Activated T-cell treated with anti-CD3 and anti-CD28 coated beads, Interleukin-2, amount 50 U/mL, for 4 hours (primary cell): ENCODE measurements at places on chromosomes 11 and 22. TPM values are rescaled to one million over a fixed set of nuclear protein-coding genes. Genes with fewer than 3 reads are reported as not detected.

DNA sequence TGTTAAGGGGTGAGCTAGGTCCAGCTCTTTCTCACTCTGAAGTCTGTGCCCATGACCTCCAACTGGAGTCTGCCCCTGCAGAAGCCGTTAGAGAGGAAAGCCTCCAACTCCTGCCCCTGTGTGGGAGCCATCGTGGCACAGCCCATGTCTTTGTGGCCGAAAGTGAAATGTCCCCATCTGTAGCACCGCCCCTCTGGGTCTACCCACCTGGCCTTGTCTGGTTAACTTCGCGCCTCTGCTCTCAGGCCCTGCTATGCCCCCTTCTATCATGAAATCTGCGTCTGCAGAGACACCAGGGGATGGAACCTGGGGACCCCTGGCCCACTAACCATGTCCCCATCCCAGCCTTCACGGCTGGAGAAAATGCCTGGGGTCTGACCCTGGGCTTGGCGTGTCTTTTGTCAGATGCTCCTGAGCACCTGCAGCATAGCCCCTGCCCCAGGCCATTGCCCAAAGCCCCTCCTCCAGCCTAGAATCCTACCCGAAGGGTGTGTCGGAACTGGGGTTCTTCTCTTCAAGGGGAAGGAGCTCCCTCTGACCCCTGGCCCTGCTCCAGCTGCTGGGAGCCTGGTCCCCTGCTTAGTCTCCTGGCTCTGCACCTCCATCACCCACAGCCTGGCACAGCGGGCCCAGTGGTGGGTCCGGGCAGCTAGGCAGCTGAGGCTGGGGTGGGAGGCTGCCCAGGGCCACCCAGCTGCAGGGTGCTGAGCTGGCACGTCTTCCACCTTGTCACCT, 35.8 kb upstream of the HMOX1 start:
- DNase-seq: no peak

GRCh38 chr11:134508219-134508990, 96.4 kb upstream of the B3GAT1 start:
- no peak for DNase-seq

GRCh38 chr11:57901278-57901677, 122.4 kb upstream of the OR9Q1 start:
- DNase-seq: no peak

DNA sequence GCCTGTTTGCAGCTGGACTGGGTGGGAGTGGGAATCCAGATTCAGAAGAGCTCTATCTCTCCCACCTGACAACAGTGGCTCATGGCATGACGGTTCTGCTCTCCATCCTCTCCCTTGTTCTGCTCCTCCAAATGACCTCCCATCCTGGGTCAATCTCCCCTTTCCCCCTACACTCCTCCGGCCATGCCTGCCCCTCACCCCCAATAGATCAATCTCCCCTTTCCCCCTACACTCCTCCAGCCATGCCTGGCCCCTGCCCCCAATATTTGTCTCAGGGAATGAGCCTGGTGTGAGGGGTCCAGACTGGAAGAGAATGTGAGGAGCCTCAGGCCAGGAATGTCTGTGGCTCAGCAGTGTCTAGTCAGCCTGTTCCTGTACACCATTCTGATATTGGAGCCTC, 30.9 kb upstream of the RIC3 start:
- no peak for DNase-seq

ART1 gene
- total RNA-seq: not detected

ARHGAP20 gene
- total RNA-seq: 0.08 TPM

DNA sequence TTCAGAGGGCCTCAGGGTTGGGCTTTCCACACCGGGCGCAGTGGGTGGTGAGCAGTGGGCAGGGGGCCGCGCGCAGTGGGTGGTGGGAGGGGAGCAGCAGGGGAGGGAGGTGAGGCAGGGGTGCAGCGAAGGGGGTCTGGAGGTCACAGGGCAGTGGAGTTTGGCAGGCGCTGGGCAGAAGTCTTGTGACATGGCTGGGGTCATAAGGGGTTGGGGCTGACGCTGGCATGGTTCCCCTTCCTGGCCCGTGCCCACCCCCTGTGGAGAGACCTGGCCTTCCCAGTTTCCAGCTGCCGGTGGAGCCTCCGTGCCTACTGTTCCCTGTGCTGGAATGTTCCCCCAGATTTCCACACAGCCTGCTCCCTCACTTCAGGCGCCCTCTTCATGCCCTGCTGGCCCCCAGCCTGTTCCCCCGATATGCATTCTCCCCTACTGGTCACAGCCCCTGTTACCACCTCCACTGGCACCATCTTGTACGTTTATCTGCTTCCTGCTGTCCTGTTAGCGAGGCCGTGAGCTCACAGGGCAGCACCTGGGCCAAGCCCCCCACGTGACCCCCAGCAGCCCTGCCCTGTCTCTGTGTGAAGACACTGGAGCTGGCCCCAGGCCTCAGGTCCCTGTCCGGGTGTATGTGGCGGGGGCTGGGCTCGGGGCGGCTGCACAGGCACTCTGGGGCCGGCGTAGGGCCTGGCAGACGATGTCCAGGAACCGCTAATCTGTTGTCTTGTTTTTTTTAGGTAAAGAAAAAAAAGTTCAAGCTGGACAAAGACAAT, 111.6 kb downstream of the KCNQ1OT1 start:
- DNase-seq: no peak

DNA sequence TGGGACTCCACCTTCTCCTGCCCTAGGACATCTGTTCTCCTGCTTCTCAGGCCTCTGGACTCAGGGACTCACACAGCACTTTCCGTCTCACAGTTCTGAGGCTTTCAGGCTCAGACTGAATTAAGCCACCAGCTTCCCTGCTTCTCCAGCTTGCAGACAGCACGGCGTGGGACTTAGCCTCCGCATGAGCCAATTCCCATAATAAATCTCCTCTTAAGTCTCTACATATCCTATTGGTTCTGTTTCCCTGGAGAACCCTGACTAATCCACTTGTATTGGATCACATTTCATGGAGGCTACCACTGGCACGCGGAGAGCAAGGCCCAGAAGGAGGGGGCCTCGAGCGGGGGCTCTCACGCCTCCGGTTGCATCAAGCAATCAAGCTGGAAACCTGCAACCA, 1313.6 kb downstream of the TBC1D22A start:
- no peak for DNase-seq

SMTNL1 gene
- not detected for total RNA-seq

DUSP8 gene
- 6.0 TPM for total RNA-seq

AMOTL1 gene
- 0.69 TPM for total RNA-seq

CRYBA4 gene
- not detected for total RNA-seq

- DNase-seq: no peak
These were observed 41.7 kb upstream of the BLID start for GRCh38 chr11:122157653-122158161.

USP2 gene
- 0.19 TPM for total RNA-seq

DNA sequence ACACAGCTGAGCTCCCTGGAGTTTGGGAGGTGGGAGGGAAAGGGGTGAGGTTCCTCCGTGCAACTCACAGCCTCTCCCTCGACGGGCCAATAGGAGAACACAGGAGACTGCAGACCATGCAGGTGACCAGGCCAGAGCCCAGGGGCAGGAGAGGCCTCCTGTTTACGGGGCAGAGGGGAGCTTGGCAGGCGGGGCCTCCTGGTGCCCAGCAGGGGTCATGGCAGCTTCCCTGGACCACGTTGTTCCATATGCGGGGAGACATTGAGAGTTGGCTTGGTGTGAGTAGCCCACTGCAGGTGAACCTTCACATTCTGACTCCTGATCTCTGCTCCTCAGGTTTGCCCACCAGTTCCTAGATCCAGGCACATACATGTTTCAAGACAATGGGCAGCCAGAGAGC, 19.3 kb upstream of the XKR3 start:
- DNase-seq: no peak

OR4D5 gene
- total RNA-seq: not detected

DNA sequence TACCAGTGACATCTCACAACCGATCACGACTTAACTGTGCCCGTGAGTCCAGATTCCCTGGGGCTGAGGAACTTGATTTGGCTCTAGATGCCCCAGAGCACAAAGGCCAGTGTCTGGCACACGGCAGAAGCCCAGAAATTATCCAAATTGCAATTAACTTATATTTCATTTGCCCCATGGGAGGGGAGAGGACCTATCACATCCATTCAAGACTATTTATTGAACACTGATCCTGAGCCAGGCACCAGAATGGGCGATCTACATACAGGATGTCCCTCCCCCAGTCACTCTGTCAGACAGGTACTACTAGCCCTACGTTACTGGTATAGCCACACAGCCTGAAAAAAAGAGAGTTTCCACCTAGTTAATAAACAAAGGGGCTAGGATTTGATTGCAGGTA, 5.1 kb downstream of the DNAL4 start:
- no peak for DNase-seq

TMEM258 gene
- total RNA-seq: 143 TPM

MS4A6E gene
- not detected for total RNA-seq

- no peak for DNase-seq
These were observed 63.3 kb downstream of the DGCR2 start for GRCh38 chr22:19058713-19059451.

GRCh38 chr22:17773606-17774205, 563 bp downstream of the BID start:
- peak; percentile 57 for DNase-seq

TYR gene
- not detected for total RNA-seq

DNA sequence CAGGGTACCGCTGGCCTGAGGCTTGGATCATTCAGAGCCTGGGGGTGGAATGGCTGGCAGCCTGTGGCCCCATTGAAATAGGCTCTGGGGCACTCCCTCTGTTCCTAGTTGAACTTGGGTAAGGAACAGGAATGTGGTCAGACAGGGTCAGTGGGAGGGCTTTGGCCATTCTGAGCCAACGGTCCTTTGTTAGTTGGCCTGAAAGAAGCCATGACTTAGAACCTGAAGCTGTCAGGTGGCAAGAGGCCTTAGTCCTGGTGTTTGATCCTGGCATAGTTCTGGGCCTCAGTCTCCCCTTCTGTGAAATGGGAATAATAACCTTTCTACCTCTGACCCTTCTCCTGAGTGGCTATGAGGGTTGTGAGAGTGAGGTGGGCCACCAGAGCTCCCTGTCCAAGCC, 8.3 kb downstream of the PGAP2 start:
- DNase-seq: no peak

INS gene
- not detected for total RNA-seq

DNA sequence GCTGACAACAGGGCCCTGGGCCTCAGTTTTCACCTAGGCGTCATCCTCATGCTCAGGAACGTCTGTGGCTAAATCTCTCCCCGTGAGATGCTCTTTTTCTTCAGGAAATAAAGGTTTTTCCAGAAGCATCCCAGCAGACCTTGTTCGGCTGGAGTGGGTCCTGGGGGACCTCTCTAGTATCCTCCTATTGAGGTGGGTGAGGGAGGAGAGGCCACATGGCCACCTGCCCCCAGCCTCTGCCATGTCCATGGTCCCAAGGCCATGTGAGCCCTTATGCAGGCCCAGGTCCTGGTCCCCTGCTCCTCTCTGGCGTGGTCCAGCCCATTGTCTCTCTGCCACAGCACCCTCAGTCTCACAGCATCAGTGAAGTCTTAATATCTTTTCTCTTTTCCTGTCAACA, 22.0 kb downstream of the ALG12 start:
- no peak for DNase-seq

DNA sequence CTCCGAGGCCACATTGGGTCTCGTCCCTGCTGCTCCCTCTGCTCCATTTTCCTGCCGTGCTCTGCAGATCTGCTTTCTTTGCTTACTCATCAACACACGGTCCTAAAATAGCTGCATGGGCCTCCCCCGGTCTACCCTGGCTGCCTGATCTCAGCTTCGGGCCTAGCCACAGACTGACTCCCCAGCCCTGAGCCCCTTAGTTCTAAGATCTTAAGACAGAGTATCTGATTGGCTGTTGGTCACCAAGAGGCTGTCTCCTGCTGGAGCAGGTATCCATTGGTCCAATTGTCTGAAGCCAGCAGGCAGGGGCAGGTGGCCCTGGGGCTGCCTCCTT, 53.7 kb upstream of the NECTIN1 start:
- no peak for DNase-seq

GRCh38 chr11:69576069-69576782, 64.7 kb upstream of the CCND1 start:
- DNase-seq: no peak
